NCI-H69 (cell line): ENCODE measurements at places on chromosomes 11 and 22.

- DNase-seq = no peak
Observed at GRCh38 chr22:50603511-50604255, 3.1 kb downstream of the MAPK8IP2 start.

GRCh38 chr22:19882446-19883381 lies 28.0 kb upstream of the GNB1L start:
- DNase-seq = no peak

DNA sequence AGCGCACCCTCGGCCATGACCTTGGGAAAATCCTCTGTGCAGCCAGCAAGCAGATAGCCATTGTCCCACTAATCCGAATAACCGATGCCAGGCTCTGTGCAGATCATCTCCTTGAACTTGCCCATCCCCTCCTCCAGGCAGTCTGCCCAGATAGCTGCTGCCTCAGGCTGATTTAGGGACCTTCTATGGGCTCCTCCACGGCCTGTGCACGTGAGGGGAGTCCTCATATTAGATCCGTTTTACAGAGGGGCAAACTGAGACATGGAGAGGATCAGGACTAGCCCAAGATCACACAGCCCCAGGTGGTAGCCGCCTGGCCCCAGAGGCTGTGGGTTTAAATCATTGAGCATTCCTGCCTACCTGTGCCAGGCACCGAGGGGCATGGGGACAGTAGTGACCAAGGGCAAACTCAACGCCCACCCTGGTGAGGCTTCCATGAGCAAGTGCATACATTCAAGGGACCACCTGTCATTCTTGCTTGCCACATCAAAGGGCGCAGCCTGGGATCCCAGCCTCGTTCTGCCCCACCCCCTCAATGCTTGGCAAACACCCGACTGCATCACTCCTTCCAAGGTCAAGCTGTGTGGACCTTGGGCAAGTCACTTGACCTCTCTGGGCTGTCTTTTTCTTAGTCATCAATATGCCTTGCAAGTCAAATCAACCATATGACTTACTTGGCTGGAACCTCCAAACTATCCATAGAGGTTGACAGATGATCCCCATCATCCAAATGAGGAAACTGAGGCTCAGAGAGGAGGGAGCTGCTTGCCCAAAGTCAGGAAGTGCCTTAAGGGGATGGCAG lies 131.6 kb downstream of the MN1 start:
- no peak for DNase-seq

GRCh38 chr11:102287964-102288724 lies 29.1 kb upstream of the BIRC3 start:
- peak; percentile 83 for DNase-seq

GRCh38 chr11:25655636-25656035 lies 676.3 kb upstream of the ANO3 start:
- DNase-seq = no peak

DNA sequence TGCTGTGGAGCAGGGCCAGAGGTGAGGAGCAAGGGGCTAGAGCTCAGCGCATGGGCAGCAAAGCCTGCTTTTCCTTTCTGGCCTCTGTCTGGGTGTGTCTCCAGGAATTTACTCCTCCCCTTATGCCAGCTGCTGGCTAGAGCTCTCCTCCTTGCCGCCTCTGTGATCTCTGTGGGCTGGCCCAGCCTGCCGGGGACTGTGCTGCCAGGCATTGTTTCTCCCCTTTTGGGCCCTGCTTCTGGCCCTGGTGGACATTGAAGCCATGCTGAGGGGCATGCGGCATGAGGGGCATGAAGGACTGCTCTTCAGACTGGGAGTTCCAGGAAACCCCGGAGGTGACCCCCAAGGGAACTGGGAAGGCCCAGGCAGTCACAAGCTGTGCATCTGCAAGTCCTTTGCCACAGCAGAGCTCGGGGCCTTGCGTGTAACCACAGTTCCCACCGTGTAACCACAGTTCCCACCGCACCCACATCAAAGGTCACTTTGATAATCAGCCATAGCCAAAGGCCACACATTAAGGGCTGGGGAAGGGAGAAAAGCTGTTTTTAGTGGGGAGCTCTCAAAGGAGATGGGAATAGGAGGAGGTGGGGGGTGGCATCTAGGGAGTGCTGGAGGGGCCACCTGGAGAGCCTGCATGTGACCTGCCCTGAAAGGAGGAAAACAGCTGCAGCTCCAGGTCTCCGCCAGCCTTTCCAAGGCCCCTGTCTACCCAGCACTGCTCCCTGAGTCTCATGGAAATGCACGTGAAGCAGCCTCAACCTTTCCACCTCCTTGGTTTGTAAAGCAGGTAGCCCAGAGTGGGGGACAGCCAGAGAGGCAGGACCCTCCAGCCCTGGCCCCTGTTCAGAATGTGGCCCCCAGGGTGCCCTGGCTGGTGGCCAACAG lies 62.3 kb downstream of the PPFIBP2 start:
- peak; percentile 31 for DNase-seq

- DNase-seq = peak; percentile 31
Observed at GRCh38 chr11:79232346-79232745, 208.5 kb downstream of the TENM4 start.

- no peak for DNase-seq
Observed at GRCh38 chr11:73298233-73298632, 9.8 kb upstream of the ARHGEF17 start.

DNA sequence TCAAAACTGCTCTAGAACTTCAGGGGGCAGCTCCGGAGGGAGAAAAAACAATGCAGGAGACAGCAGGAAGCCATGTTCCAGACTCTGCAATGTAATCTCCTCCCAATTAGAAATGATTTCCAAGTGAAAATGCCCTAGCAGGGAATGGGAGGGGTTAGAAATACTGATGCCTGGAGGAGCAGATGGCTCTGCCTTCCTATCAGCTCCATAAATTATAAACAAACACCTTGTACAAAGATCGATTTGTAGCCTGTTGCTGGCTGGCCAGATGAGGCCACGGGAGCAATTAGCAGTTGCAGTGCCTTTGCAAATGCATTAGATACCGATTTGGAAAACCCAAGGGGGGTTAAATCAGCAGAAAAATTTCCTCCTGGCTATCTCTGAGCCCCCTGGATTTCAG lies 46.6 kb upstream of the CHRM4 start:
- peak; percentile 94 for DNase-seq

- DNase-seq = no peak
Observed at GRCh38 chr11:452916-453527, 2.9 kb downstream of the PTDSS2 start.

GRCh38 chr11:2593393-2593950 lies 106.3 kb downstream of the KCNQ1OT1 start:
- DNase-seq = no peak

DNA sequence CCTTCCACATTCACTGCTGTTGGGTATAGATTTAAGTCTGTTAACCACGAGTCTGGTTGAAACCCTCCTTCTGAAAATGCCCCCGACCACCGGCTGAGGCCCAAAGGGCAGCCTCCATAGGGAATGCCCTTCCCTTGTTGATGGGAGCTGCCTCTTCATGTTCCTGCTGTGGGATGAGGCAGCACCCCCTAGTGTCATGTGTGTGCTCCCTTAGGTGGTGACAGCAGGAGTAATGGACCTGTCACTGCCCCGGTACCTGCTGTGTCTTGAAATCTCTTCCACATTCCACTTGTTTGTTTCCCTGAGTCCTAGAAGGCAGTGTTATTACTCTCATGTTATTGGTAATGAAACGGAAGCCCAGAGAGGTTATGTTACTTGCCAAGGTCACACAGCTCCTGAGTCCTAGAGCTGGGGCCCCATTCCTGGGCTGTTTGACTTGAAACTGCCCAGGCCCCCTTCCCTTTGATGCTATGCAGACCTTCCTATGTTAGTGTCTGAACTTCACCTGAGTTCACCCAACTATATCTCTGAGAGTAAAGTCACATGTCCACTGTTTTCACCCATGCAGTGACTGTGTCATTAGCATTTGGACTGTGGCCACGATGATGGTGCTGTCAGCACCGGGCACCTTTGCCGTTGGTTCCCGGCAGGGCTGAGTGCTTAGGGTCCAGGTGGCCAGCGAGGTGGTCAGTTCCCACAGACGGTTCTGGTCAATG lies 234.3 kb downstream of the TBC1D22A start:
- DNase-seq = peak; percentile 23

DNA sequence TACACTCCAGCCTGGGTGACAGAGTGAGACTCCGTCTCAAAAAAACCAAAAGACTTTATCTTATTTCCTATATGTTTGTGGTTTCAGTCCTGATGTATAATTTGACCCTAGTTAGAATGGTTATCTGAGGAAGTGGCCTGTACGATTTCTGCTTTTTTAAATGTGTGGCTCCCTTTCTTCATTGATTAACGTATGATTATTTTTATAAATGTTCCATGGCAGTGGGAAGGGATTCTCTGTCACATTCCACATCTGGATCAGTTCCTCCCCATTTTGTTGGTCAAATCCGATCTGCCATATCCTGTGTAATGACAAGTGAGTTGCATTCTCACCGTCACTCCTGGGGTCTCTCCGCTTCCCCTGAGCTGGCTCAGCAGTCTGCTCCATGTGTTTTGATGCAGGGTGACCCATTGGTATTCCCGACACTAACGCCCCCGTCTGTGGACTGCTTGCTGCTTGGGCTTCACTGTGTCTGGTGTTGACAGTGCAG lies 20.3 kb downstream of the NEAT1 start:
- DNase-seq = no peak

DNA sequence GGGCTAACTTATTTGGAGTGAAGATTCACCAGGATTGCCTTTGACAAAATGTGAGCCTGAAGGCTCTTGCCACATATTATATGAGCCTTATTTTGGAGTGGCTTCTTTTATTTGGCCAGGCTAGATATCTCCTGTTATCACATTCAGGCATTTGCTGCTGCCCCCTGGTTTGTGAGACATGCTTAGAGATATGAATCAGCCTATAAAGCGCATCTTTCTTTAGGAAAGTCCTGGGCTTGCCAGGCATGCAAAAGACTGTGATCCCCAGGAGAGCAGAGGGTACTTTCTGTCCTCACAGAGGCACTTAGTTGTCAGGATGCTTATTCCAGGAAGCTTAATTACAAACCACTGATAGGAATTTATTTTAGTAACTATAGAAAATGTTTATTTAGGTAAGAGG lies 333.3 kb downstream of the FAT3 start:
- peak; percentile 52 for DNase-seq

DNA sequence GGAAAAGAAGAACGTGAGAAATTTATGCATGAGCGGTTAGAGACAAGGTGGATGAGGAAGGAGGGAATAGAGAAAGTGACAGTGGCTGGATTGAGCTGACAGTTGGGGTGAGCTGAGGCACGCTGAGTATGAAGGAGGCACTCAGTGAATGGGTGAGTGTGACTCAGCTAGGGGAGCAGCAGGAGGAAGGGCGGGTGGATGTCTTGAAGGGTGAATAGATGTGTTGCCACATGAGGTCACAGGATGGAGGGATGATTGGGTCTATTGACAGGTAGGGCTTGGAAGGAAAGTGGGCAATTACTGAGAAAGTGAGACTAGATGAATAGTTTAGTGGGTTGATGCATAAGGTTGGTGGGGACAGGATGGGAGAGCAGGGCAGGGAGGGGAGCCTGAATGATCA lies 8.0 kb downstream of the IFITM10 start:
- no peak for DNase-seq
